ENCODE measurements at places on chromosomes 1 and 21.

DNA sequence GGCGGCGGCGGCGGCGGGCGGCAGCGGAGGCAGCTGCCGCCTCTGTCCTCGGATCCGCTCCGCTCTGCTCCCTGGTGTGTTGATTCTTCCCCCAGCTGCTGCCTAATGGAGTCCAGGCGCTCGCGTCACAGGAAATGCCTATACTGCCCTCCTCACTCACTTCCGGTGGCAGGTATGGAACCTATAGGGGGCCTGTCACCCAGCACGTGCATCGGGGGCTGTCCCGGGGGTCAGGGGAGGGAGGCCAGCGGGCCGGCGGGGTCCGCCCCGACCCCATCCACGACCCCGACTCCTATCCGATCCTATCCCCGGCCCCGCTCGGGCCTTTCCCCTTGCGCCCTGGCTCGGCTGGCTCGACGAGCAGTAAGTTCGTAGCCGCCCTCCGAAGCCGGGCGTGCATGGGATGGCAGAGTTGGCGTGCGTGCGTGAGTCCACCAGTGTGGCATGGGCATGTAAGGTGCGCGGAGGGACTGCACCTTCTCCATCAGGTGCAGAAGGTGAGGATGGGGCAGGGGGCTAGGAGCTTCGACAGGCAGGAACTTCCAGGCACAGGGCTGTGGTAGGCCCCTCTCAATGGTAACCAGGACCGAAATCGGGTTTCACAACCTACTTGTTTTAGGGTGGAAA lies at the start of gene WDR26:
WDR26 (minus strand) TSS at position 107 of the 627 bp plus-strand sequence.
- no peak for DNase-seq

DNA sequence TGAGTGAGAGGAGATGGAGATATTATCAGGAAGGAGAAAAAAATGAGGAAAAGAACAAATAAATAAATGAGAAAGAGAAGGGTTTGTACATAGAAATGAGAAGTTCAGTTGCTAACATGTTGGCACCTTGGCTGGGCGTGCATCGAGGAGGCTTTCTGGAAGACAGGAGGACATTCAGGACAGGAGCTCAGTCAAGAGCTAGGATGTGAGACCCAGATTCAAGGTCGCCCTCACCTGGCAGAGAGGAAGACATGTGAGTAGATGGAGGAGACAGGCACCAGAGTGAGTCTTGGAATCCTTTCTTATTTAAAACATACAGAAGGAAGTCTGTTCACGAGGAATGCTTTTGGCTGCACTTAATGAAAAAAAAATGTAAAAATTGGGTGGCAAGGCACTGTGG lies 640.9 kb downstream of the NPHP4 start:
- DNase-seq, result no peak

DNA sequence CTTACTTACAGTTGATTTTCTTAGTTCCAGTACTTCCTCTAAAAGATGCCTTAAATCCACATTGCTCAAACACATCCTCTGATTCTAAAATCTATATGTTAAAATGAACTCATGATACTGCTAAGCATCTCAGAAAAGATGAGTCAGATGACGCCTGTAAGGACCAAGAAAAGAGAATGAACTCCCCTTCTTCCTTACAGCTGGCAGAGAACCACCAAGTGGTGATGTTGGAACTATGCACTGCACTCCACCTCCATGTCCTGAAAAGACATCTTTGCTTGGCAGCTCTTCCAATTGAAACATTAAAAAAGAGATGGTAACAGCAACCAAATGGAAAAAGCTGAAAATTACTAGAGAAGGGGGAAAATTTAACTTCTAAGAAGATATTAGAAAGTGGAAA lies 648.8 kb downstream of the PTPRC start:
- DNase-seq, result no peak

DNA sequence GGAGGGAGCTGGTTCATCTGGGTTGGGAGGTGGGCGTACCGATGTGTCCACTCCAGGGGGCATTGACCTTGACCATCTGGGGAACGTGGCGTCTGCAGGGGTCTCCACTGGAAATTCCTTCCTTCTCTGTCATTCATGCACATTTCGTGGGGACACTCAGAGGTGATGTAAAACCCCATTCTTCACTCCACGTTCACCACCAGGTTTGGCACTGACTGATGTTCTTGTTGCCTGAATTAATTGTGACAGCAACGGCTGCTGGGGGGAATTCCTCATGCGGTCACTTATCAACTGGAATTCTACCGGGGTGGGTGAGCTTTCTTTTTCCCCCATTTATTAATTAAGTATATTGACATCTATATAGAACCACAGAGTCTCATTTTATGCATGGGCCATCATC lies 18.1 kb upstream of the POFUT2 start:
- DNase-seq, result no peak

DNA sequence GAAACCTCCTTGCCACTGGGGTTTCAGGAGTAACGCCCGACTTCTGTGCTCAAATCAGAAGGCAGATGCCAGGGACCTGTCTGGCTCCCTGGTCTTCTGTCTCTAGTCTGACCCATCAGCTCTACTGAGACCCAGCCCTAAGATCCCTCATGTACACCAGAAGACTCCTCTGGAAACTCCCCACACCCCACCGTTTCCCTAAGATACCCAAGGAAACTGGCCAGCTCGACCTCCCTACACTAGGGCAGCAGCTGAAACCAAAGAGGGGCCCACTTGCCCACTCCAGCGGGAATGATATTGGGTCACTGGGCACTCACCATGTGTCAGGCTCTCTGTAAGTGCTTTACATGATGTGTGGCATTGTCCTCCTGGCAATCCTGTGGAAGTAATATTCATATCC lies 469 bp upstream of the S100A16 start:
- DNase-seq, result no peak

- no peak for DNase-seq
These were observed 1.1 kb downstream of the RNF187 start for GRCh38 chr1:228488125-228488817.

GRCh38 chr1:172955161-172955815 lies 95.5 kb downstream of the TNFSF18 start:
- DNase-seq, result no peak

DNA sequence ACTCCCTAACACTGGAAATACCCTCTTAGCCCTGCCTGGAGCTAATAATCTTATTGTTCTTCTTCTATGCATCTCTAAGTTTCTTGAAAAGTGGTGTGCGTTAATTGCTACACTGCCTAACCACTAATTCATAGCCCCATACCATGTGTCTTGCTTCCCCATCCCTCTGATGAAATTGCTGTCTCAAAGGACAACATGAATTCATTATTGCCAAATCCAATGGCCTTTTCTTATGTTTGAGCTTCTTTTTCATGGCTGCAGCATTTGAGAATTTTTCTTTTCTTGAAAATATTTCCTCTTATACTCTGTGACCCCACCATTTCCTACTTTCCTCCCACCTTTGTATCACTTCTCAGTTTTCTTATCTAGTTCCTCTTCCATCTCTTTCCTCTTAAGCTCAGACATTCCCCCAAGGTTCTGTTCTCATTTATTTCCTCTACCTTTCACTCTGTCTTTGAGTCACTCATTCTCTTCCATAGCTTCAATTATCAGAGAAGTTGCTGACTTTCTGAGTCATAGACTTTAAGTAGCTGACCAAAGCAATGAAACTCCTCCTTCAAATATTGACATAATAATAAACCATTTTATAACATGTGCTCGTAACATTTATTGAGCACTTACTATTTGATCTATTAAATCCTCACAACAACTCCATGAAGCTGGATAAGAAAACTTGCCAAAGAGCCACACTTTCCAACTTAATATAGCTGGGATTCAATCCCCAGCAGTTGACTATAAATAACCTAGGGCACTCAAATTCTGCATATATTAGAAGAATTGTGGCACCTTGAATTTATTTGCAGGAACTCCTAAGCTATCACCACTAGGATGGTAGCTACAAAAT lies 35.5 kb upstream of the ATP6V1G3 start:
- DNase-seq, result no peak

GRCh38 chr1:231420299-231420958 lies 1.7 kb downstream of the EGLN1 start:
- no peak for DNase-seq

GRCh38 chr1:97926017-97926708 lies 5.3 kb upstream of the DPYD start:
- DNase-seq, result no peak

GRCh38 chr1:83909687-83910086 lies 89.2 kb downstream of the TTLL7 start:
- DNase-seq, result no peak

- no peak for DNase-seq
These were observed at the start of gene MAP3K21 for GRCh38 chr1:233327651-233328141. MAP3K21 (plus strand) TSS chr1:233327724; CDS start chr1:233328029, 305 bp downstream.

- DNase-seq, result no peak
These were observed 7.5 kb upstream of the DAB1 start for GRCh38 chr1:57431400-57431799.

DNA sequence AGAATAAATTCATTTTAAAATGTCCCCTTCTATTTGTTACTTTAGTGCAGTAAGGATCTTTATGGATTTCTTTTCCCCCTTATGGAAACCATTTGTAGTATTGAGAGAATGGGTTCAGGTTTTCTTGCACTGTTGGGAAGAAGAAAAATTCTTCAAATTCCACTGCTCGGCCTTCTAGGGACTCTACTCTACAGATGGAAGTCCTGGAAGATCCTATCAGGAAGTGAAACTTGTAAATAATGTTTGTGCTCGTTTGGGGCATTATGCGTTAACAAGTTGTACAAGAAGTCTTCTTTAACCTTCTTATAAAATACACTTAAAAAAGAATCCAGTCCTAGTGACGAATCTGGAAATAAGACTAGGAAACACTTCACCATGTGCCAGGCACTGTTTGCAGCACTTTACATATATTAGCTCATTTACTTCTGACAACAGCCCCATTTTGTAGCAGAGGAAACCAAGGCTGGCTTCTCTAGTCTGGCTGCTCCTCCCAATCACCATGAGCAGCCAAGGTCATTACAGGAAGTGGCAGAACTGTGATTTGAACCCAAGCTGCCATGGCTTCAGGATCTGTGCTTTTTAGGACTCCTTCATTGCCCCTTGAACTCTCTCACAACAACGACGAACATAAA lies 11.8 kb downstream of the LRRC8D start:
- DNase-seq, result no peak

DNA sequence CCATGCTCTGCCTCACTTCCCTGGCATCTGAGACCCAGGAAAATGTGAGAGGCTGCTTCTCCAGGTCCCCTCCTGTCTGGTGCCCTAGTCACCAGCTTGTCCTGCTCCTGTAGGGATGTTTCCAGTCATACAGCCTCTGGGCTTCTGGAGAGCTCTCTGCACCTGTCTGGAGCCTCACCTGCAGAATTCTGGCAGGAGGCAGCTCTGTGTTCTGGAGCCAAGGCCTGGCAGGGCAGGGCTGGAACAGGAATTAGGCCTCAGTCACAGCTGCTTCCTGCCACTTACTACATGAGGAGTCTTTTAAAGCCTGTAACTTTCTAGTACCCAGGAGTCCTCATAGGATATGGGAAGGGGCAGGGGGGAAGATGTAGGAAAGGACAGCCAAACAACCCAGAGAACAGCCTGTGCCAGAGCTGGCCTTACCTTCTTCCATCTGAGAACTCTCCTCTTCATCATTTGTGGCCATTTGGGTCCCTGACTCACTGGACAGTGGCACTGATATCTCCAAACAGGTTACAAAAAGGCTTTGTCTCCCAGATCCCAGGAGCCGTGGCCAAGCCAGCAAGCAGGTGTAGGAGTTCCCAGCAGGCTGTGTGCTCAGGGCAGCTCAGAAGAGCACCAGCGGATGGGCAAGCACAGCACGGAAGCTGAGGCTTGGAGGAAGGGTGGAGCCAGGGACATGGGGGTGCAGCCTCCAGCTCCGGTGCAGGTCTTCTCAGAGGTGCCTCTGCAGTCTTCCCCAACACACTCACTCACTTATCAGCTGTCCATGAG lies 31.4 kb upstream of the ARTN start:
- no peak for DNase-seq

DNA sequence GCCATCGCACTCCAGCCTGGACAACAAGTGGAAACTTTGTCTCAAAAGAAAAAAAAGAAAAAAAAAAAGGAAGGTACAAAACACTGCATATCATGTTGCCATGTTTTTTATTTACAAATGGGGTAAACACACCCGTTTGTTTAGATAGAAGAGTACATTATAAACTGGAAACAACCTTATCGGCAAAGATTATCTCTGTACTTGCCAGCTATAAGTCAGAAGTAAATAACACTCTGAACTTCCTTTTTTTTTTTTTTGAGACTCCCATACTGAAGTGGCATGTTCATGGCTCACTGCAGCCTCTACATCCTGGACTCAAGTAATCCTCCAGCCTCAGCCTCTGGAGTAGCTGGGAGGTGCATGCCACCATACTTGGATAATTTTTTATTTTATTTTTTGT lies 21.9 kb downstream of the USP48 start:
- DNase-seq, result no peak

DNA sequence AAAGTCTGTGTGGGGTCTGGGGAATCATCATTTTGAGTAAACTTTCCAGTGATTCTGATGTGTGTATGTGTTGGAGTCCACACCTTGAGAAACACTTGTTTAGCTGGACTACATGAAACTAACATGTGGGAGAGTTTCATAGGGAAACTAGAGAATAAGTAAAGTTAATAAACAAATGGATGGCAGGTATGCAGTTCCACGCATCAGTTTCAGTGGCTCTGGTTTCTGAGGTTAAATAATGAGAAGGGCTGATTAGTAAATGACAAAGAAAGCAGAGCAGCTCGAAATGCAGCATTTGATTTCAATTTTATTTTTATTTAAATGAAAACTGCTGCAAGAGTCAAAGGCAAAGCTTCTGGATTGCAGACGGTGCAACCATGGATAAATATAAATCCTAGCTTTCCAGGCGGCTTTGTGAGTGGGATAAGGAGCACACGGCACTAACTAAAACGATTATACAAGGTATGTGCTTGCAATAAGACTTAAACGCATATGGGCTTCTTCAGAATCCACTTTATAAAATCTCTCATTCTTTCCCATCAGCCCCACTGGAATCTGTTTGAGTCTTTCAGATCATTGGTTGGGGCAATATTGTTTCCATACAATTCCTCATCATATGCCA lies 310.7 kb downstream of the PLPP3 start:
- DNase-seq, result no peak

GRCh38 chr1:19675797-19676196 lies 11.1 kb downstream of the HTR6 start:
- DNase-seq, result no peak

GRCh38 chr1:35185200-35185599 lies 7.7 kb downstream of the SFPQ start:
- DNase-seq, result no peak

DNA sequence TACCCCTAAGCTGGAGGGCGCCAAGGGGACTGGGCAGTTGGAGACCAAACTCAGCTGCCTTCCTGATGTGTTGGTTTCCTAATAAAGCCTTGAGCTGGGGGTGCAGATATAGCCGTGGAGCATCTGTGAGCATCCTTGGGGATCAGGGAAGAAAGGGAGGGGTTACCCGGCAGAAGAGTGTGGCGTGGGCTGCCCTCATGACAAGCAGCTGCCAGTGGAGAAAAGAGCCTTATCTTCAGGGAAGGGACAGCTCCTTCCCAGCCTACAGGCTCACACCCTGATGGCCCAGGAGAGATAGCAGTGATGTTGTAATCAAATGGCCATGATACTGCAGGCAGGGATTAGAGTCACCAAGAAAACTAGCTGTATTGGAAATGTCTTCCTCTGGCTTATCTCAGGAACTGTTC lies 10.8 kb upstream of the NFASC start:
- DNase-seq, result no peak

- DNase-seq, result no peak
These were observed 491.3 kb upstream of the VAMP3 start for GRCh38 chr1:7279769-7280168.

GRCh38 chr1:160206036-160206389 lies 829 bp downstream of the PEA15 start:
- DNase-seq, result no peak

- no peak for DNase-seq
These were observed 6.4 kb downstream of the CLCA2 start for GRCh38 chr1:86430376-86430775.
